ENCODE measurements at places on chromosomes 4 and X. TPM values are rescaled to one million over a fixed set of nuclear protein-coding genes. Genes with fewer than 3 reads are reported as not detected.

GRCh38 chr4:176306837-176307665, 12.7 kb upstream of the SPCS3 start:
- no peak for DNase-seq

DNA sequence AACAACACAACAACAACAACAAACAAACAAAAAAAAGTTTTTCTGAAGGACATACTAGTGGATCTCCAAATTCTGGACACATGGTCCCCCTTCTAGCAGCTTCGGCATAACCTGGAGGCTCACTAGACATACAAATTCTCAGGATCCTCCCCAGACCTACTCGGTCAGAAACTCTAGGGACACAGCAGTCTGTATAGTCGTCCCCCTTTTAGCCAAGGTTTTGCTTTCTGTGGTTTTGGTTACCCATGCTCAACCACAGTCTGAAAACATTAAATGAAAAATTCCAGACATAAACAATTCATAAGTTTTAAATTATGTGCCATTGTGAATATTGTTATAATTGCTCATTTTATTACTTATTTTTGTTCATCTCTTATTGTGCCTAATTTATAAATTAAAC, 45.2 kb upstream of the SHISA3 start:
- DNase-seq, result no peak

DNA sequence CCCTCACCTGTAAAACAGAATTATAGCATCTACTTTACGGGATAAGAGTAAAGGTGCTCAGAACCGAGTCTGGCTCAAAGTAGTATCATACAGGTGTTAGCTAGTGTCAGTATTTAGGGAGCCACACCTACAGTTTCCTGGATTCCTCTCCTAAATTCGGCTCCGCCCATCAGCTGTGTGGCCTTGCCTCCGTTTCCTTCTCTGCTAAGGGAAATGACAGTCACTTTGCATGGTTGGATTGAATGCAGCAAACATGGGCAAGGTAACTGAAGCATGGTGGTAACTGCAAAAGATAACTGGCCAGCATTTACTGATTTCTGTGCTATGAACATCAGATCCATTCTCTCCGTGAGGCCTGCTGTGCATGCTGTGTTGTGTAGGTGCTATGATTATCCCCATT, 2.8 kb downstream of the PPP1R3F start:
- DNase-seq, result no peak

MSX1 gene
- 1.5 TPM for total RNA-seq

ARHGEF38 gene
- total RNA-seq, result not detected

SRD5A3 gene
- total RNA-seq, result 11.1 TPM

CENPVL2 gene
- total RNA-seq, result not detected

SLC16A2 gene
- total RNA-seq, result 18.9 TPM
